ENCODE measurements at places on chromosomes 4 and X.

- no peak for DNase-seq
Observed at GRCh38 chr4:148077581-148077980, 345.7 kb downstream of the ARHGAP10 start.

GRCh38 chrX:139738581-139738980 is 30.6 kb upstream of the MCF2 start:
- DNase-seq = no peak

GRCh38 chr4:132709056-132709455 is 440.0 kb upstream of the PCDH10 start:
- no peak for DNase-seq

DNA sequence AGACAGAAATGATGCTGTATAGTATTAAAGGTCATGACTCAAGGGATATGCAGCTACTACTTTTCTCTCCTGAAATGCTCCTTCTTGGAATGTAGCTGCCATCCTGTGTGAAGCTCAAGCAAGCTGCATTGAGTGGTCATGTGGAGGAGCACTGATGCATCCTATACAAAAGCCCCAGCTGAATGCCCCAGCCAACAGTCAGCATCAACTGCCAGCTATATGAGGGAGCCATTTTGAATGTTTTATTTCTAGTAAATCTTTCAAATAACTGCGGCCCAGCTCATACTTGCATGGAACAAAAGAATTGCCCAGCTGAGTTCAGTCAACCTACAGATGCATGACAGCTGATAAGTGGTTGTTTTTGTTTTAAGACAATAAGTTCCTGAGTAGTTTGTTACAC is 165.0 kb upstream of the GEMIN8 start:
- DNase-seq = no peak

GRCh38 chr4:53348046-53348445 is 17.8 kb downstream of the SCFD2 start:
- DNase-seq = no peak

GRCh38 chr4:60344908-60345307 is 855.2 kb upstream of the ADGRL3 start:
- DNase-seq = no peak

- no peak for DNase-seq
Observed at GRCh38 chr4:38860788-38861424, 4.3 kb upstream of the TLR6 start.

DNA sequence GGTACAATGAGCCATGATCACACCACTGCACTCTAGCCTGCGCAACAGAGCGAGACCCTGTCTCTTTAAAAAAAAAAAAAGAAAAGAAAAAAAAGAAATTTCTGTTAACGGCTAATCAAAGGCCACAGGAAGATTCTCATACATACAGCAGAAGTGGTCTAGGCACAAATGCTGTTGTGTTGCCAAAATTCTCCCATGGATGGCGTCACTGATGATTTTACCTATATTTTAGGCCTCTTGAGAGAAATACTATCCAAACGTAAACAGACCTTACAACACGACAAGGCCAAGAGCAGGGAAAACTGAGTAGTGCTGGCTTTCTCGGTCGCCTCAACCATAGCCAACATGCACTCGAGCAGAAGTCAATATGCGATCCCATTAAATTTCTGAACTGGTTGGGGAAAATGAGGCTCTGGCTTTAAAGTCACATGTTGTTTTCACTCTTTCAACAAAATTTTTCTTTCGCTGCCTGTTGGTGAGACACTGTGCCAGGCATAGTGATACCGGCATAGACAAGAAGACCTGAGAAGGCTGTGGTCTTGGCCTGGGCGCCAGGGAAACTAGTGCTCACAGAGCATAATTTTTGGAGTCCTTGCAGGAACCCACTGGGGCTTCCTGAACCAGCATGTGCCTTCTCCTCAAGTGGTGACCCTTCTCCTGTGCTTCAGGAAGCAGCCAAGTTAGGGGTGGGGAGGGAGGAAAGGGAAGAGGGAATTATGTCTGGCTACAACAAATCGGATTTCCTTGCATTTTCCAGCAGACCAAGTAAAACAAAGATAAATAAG is 20.6 kb downstream of the SH3KBP1 start:
- DNase-seq = no peak

GRCh38 chr4:157096439-157096838 is 20.5 kb downstream of the GLRB start:
- no peak for DNase-seq

GRCh38 chr4:152159773-152160172 is 376.1 kb downstream of the FBXW7 start:
- DNase-seq = no peak

DNA sequence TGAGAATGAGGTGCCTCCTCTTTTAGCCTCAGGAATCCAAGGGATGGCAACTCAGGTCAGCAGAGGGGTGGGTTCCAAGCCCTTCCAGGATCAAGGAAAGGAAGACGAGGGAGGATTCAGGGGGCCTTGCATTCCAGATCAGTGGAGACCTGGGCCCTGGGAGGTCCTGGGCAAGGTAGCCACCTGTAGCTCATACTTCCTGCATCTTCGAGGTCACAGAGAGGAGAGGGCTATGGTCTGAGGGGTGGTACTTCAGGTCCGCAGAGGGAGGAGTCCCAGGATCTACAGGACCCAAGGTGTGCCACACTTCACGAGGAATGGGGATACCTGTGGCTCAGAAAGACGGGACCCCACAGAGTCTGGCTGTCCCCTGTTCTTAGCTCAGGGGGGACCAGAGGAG is 9.2 kb downstream of the MAGEA4 start:
- DNase-seq = no peak

- no peak for DNase-seq
Observed at GRCh38 chrX:40933132-40933705, 152.0 kb upstream of the USP9X start.

- no peak for DNase-seq
Observed at GRCh38 chr4:89222170-89222569, 85.4 kb downstream of the GPRIN3 start.

GRCh38 chr4:184438375-184438774 is 36.0 kb downstream of the IRF2 start:
- DNase-seq = no peak

DNA sequence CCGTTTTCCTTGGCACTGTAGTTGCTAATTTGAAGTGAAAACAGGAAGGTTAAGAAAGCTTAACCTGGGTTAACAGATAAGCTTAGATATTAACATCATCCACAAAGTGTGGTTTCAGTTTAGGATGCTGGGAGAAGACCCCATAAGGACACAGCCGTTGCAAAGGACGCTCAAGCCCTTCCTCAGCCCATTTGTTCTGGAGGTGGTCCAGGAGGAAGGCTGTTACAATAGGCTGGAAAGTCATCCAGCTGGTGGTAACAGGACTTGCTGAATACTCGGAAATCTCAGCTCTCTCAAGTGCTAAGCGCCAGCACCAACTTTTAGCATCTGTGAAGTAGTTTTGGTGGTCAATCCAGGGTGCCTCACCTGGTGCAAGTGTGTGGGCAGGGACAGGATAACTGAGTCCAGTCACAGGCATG is 14.2 kb downstream of the CHST7 start:
- DNase-seq = no peak

DNA sequence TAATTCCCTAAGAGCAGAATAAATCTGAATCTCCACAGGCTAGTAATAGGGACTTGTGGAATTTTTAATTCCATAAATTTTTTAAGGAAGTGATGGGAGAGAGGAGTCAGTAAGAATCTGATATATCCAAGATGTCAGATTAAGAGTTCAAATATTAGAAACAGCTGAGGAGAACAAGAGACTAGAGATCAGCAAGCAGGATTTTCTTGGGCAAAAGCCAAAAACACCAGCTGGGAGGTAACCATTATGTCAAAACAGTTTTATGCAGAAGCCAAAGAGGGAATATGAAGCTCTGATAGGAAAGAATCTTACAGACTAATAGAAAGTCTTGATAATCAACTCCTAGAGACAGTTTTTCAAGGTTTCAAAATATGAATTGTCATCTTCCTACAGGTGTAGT is 72.2 kb upstream of the RBPJ start:
- DNase-seq = no peak

DNA sequence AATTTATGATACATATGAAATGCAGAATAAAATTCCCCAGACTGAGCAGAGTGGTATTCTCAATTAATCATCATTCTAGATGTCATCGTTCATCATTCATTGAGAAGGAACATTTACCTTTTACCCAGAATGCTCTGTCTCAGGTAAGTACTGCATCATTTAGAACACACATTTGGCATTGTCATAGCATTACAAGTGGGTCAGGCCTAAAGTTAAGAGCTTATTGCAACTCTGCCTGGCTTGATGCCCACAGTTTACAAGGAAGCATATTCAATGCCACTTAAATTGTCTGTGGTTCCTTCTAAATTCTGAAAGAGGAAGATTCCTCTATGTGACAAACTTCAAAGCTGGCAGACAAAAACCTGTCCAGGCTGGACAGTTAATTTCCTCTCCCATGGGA is 87.3 kb downstream of the CAMK2D start:
- no peak for DNase-seq

DNA sequence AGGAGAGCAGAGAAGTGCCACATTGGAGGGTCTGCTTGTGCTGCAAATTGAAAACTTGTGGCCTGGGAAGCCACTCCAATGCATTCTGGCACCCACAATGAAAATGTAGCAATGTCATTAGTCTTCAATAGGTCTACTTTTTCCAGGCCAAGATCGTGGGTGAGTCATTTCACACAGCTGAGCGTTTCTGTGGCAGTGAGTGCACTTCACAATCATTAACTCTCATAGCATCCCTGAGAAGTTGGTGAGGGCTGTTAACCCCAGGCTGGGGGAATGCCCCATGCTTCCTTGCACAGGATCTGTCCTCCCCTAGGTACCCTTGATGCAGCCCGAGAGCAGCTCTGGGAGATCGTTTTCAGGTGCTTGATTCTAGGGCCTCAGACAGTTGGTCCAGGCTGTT is 196.8 kb upstream of the ATP6AP2 start:
- DNase-seq = no peak

- DNase-seq = no peak
Observed at GRCh38 chrX:15242899-15243555, 26.9 kb downstream of the ASB9 start.

GRCh38 chr4:4502694-4503311 is 39.0 kb downstream of the STX18 start:
- no peak for DNase-seq

- no peak for DNase-seq
Observed at GRCh38 chrX:46228389-46228788, 316.8 kb downstream of the ZNF674 start.

GRCh38 chr4:143338313-143338712 is 1.6 kb downstream of the GAB1 start:
- DNase-seq = no peak

GRCh38 chrX:152641996-152642395 is 4.3 kb downstream of the GABRQ start:
- no peak for DNase-seq

GRCh38 chrX:42149765-42150164 is 226.4 kb upstream of the CASK start:
- no peak for DNase-seq

DNA sequence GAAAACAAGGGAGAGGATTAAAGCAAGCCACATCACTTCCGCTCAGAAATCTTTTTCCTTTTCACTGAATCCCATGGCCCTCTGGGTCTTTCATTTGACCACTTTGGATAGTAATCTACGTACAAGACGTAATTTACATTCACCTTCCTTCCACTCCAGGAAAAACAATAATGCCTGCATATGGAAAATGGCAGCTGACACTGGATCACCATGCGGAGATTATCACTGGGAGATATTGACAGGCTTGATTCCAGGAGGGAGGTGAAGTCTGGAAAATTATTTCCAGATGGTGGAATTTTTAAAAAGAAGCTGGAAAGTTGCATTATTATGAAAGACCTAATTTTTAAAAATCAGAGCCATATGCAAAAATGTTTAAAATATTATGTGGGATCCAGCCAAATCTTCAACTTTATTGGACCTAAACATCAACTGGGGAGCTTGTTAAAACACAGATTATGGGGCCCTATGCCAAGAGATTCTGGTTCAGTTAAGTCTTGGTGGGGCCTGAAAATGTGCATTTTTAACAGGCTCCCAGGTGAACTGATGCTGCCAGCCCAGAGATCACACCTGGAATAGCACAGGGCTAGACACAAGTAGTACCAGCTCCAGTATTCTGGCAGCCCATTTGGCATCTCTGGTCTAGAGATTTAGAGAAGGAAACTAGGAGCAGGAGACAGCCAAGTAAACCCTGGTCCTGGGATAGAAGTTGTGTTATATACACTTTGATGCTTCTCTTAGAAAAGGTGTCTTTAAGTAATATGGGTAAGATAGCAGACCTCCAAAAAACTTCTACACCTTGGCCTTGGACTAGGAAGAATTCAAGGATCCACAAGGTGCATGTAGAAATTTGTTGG is 290.3 kb upstream of the LDB2 start:
- DNase-seq = no peak

GRCh38 chr4:139745111-139745639 is 79.6 kb downstream of the MGST2 start:
- DNase-seq = no peak

DNA sequence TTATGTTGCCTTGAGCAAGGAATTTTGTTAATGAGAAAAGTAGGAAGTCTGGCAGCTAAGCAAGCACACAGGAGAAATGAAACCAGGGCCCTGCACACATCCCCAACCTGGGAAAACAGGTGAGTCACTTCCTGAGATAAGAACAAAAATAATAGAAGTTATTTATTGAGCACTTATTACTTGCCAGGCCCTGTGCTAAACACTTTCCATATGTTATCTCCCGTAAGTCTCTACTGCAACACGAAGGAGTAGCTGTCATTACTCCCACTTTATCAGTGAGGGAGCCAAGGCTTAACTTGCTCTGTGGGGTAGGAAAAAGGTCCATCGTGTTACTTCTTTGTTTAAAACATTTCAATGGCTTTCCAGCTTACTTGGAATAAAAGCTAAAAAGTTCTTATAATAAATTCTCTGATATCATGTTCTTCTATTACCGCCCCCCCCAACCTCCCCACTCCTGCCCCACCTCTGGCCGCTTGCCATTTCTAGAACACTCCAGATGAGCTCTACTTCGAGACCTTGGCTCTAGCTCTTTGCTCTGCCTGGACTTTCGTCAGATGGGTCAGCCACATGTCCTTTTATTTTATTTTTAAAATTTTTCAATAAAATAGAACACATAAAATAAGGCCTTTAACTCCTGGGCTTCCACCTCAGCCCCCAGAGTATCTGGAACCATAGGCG is 36.3 kb upstream of the PLAC8 start:
- DNase-seq = no peak

GRCh38 chrX:96435378-96436035 is 249.1 kb upstream of the DIAPH2 start:
- no peak for DNase-seq

- no peak for DNase-seq
Observed at GRCh38 chrX:3787856-3788255, 74.4 kb upstream of the PRKX start.

DNA sequence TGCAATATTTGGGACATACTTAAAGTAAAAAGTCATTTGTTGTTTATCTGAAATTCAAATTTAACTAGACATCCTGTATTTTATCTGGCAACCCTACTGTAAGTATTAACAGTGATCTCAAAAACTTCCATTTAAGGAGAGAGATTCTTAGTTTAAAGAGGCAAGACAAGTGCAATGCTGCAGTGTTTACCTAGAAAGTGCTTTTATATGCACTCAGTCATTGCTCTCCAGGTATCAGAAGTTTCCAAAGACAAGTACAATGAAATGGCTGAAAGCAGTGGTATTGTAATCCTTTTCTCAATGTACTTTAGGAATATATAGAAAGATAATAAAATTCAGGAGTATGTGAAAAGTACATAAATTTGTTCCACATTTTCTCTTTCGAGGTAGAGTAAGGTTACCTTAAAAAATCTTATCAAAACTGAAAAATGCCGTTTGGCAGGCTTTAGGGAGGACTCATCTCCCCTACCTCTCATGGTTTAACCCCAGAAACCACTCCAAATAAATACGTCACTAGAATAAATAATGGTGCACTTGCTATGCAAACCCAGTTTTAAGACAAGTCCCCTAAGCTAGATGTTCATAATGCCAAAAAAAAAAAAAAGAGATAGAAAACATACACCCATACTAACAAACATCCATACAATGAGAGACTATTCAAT is 45.7 kb downstream of the ELF2 start:
- DNase-seq = no peak
